ENCODE measurements at places on chromosomes 6 and 20.

GRCh38 chr20:23212011-23212410 lies 125.9 kb upstream of the CD93 start:
- DNase-seq, result no peak

GRCh38 chr20:62724692-62725595 lies 16.3 kb downstream of the NTSR1 start:
- peak; percentile 71 for DNase-seq

GRCh38 chr20:37839432-37839827 lies 63.5 kb upstream of the VSTM2L start:
- no peak for DNase-seq

DNA sequence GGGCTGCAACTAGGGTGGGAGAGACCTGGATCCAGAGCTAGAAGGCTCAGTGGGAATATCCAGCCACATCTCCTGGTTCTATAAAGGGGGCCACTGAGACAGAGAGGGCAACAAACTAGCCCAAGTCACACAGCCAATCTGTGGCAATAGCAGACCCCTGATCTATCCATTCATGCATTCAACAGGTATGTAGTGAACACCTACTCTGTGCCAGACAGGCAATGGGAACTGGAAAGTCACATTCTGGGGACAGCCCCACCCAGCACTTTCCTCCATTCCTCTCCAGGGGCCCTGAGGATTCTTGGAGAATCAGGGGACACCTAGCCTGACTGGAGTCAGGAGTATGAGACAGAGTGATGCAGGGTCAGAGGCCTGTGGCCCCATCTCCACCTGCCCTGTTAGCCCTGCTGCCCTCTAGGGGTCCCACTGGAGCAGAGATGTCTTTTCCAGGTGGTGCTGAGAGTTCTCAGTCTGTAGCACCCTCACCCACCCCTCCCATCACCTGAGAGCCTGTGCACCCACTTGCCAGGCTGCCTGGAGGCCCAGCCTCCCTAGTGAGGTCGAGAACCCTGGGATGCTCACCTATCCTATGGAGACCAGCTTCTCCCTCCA lies 13.6 kb downstream of the BPIFA2 start:
- no peak for DNase-seq

- DNase-seq, result no peak
Measured at GRCh38 chr6:34459899-34460593, 5.8 kb upstream of the PACSIN1 start.

DNA sequence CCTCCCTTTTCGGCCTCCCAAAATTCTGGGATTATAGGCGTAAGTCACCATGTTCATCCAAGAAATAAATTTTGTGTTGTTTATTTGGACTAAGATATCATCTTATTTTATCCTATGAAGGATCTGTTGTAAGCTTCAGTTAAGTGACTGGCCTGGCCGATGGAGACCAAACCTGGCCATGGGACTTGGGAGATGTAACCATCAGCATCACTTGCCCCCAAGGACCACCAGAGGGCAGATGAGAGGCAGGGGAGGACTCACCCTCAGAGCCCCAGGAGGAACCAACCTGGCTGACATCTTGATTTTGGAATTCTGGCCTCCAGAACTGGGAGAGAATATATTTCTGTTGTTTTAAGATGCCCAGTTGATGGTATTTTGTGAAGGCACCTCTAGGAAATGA lies 266.7 kb downstream of the CDH26 start:
- DNase-seq, result no peak

- DNase-seq, result no peak
Measured at GRCh38 chr6:53573299-53573698, 28.4 kb upstream of the GCLC start.

DNA sequence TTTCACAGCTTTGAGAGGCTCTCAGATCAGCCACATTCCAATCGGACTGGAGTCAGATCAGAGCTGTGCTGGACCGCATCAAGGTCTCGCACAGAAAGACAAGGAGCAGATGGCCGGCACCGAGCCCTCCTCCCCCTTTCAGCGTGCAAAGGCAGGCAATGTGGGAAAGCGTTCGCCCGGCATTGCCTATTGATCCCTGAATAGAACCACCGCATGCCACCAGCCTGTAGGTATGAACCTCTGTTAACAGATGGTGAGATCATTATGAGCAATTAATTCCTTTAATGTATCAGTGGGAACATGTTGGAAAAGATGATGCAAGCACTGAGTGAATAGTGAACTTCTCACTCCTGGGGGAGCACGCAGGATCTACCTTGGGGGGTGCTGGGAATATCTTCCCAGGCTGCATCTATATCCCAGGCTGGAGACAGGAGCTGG lies 117.5 kb upstream of the ID4 start:
- DNase-seq, result no peak

DNA sequence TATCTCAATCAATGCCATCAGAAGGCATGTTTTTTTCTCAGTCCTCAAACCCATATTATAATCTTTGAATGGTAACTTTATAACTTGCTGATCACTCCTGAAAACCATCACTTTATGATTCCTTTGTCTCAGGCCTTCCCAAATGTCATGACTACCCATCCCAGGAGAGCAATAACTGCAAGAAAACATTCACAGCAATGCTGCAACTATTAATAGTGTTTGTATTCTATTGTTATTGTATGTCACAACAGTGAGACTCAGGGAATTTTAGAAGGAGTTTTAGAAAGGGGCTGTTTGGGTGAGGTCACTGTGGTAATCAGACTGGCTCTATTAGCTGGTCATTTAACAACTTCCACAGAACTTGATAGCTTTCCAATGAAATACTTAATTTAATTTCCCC lies 301.4 kb upstream of the TBX18 start:
- no peak for DNase-seq

- DNase-seq, result no peak
Measured at GRCh38 chr20:60148885-60149284, 190.7 kb downstream of the CDH26 start.

GRCh38 chr6:114342086-114342825 lies 567 bp downstream of the HS3ST5 start:
- DNase-seq, result no peak

DNA sequence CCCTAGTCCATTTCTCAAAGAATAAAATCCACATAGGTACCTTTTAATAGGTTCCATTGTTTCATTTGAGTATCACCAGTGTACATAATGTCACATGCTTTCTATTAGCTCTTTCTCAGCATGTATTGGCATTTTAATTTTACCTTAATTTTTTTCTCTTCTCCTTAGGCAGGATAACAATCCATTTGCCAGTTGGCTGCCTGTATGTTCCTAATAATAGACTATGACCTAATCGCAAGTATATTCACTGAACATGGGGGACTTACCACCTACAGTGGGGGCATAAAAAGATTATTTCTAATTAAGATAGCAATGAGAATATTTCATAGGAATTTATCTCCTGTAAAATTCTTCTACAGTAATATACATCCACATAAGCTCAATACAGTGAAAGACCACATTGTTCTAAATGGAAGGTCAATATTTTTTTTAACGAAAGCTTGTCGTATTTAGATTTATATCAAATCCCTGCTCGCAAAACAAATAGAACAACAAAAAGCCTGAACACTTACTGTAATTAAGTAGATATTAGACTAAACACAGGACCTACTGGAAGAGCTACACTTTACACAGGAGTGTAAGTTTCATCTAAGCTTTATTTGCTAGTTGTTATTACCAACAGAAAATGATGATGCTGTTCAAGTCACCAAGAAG lies 76.4 kb downstream of the OGFRL1 start:
- DNase-seq, result no peak

DNA sequence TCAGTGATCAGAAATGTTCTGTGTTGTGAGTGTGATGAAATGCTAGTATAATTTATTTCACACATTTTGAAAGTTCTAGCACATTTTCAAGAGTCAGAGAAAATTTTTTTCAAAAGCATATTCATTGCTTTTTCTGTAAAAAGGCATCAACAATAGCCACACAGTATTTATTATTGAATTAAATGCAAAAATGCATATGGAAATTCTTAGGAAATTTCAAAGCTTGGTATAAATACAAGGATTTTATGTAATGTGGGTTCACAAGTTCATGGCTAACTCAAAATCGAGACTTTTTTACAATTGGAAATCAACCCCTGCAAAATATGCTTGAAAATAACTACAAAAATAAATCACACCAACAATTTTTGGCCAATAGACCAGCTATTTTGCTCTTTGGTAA lies 302.0 kb upstream of the ECI2 start:
- no peak for DNase-seq

DNA sequence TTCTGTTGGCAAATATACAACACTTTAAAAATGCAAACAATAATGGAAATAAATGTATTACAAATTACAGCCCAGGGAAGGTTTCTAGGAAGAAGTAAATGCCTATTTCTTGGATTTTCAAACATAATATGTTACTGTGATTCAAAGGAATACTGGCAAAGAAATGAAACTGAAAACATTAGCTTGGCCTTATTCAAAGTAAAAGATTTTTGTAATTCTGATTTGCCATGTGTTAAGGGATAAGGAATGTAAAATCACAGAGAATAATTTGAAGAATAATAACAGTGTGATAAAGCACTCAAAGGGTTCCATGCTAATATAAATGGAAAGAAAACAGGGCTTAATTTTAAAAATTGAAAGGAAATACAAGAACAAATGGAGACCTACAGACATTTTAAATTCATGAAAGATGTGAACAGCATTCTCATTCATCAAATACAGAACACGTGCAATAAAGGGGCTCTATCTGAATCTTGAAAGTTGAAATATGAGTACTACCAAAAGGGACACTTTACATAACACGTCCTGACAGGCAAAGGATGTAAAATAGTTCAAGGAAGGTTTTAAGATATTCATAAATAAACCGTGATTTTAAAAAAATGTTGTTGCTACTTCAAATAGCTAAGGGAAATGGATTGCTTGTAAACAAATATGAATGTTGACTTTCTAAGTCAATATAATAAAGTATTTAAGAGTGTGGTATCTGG lies 138.1 kb downstream of the RFPL4B start:
- no peak for DNase-seq

DNA sequence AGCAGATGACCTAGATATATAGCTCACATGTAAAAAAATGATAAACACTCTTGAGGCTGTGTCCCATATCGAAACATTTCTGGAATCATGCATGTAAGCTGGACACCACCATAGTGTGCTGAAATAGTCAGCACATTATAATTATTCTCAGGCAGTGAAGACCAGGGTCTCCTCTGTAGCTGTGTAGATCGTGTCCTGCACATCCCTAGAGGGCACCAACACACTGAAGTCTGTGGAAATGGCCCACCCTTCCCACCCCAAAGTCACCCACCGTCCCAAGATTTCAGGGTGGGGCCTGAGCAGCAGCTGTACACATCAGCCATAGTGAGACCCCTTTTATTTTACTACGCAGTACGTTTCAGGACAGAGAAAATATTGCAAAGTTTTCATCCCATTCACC lies 21.0 kb upstream of the TMEM30A start:
- no peak for DNase-seq

Measured in chondrocyte (in vitro differentiated cells).